ENCODE measurements at places on chromosomes 12 and 14.

DNA sequence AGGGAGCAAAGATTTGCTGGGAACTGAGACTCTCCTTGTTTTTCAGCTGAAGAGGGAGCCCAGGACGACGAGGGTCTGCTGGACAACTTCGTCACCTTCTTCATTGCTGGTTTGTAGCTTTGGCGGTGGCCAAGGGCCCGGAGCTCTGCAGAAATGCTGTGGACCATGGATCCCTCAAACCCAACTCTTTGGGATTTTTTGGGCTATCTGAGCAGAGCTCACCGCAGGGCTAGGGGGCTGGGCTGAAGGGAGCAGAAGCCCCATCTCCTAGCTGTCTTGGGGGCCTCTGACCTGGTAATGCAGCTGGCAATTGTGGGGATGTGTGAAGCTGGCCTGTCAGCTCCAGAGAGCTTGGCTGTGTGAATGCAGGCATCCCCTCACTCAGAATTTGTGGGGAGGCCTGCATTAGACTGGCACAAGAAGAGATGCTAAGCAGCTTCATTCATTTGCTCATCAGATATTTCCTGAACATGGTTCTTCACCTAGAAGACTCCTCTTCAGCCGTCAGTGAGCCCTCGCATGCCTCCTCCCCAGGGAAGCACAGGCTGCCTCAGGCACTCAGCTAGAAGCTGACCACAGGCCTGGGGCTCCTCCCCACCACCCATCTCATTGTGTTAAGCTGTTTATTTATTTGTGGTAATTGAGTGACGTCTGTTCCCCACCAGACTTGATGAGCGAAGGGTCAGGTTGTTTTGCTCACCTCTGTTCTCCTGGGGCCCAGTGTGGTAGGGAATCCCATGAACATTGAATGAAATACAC lies 32.2 kb downstream of the CYP46A1 start:
- DNase-seq = no peak

GRCh38 chr14:89805501-89805900 lies 149.0 kb downstream of the EFCAB11 start:
- DNase-seq = no peak

DNA sequence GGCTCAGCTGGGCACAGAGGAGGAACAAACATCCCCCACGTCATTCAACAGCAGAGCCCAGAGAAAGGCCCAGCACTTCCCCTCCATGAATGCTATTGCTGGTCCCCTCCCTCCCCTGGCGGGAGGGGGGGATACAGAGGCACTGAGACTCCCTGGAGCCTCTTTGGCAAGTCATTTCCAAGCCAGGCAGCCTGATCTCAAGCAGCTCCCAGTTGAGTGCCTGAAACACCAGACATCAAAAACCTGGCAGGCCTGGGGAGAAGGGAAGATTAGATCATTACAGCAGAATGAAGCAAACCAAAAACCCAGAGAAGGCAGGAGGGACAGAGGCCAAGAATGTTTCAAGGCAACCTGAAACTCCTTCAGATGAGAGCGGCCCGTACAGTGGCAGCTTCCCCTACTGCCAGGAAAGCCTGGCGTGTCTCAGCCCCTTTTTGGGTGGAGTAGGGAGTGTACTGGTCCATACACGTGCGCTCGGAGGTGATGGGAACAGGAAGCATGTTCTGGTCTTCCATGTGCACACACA lies 92.1 kb downstream of the LRRC74A start:
- DNase-seq = no peak

DNA sequence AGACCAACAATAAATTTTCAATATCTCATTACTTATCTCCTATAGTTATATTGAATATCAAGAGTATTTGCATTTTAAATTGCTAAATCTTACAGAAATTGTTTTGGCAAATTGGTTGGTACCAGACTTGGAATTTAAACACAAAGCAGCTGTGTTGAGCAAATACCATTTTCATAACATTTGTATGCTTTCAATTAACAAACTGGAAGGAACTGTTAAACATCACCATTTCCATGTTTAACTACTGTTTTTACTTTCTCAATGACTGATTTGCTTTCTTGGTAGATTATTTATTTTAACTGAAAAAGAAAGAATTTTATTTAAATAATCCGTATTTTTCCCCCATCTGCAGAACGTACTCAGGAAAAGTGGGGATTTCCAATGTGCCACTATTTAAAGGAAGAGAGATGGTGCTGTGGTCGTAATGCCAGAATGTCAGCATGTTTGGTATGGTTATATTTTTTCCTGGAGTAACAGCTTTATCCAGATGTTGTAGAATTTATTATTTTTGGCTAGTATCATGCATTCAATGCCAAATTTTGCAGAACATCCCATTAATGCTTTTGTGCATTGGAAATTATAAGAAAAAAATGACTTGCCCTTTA lies 72.3 kb downstream of the METTL25 start:
- no peak for DNase-seq

GRCh38 chr12:122250047-122250446 lies 16.2 kb downstream of the VPS33A start:
- no peak for DNase-seq

DNA sequence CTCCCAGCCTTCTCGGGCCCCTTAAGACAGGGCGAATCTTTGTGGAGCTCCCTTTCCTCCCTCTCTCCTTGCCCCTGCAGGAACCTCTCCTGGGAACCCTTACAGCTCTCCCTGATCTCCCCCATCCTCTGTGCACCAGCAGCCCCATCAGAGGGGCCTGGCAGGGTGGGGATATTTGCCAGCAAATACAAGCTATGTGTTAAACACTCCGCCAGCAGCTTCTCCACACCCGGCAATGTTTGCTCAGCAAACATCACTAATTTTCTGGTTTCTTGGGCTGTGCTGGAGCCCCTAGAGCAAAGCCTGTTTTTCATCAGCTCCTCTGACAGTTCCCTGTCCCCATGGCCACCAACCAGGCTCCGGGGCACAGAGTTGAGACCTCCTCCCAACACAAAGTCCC lies 147.5 kb upstream of the LHX5 start:
- DNase-seq = no peak

DNA sequence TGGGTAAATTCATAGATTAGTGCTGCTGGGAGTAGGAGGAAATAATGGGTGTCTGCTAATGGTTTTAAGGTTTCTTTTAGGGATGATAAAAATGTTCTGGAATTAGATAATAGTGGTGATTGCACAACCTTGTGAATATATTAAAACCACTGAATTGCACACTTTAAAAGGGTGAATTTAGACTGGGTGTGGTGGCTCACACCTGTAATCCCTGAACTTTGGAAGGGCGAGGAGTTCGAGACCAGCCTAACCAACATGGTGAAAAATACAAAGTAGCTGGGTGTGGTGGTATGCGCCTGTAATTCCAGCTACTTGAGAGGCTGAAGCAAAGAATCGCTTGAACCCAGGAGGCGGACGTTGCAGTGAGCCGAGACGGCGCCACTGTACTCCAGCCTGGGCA lies 1.3 kb downstream of the RAD52 start:
- DNase-seq = no peak

DNA sequence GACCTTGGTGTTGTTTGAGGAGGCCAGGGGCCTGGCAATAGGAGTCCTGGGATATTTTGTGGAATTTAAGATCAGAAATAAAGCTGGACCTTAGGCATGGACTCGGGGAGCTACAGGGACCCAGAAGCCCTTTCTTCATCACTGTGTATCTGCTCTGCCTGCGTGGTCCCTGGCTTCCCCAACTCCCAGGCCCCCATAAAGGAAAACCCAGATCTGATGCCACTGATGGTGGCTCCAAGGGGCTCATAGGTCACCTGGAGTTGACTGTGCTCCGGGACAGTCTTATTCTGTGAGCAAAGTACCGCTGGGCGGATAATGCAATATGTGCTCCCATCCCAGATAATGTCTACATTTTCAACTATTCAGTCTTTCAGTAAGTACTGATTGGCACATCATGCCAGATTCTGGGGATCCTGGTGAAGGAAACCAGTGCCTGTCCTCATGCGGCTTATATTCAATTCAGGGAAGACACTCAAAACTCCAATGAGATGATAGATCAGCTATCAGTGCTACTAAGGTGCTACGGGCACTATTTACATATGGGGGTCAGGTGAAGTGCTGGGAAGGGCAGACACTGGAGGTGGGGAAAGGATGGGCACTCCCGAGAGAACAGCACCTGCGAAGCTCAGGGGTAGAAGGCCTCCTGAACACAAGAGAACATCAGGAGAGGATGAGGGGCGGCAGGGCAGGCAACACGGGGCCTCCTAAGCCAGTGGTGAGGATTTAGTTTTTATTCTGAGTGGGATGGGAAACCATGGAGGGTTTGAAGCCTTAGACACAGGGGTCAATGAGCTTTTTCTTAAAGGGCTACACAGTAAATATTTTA lies 5.5 kb upstream of the SELPLG start:
- no peak for DNase-seq

DNA sequence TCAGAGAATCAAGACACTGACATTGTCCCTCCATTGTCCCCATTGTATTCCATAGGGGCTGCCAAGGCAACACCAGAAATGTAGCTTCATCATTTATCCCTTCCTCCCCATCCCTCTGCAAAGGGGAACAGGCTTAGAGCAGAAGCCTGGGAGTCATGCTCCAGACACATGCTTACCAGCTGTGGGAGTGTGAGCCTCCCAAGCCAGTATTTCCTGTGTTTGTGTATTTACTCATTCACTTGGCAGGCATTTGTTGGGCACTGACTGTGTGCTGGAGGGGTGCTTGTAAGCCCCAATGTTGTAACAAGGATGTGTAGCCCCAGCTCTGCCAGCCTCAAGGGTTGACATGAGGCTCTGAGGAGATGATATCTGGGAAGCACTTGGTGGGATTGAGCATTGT lies 46.0 kb upstream of the TCL1A start:
- DNase-seq = no peak

DNA sequence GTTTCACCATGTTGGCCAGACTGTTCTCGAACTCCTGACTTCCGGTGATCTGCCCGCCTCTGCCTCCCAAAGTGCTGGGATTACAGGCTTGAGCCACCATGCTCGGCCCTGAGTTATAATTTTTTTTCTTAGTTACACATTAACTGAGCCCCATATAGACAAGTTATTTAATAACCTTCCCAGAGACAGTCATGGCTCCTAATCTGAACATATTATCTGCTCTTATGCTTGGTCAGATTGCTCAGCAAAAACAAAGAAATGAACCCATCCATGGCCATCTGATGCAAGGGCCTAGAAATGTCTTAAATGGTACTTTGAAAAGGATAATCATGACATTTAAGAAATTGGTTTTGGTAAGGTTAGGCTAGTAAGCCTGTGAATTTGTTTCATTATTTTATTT lies 13.0 kb downstream of the SAMD15 start:
- DNase-seq = no peak

DNA sequence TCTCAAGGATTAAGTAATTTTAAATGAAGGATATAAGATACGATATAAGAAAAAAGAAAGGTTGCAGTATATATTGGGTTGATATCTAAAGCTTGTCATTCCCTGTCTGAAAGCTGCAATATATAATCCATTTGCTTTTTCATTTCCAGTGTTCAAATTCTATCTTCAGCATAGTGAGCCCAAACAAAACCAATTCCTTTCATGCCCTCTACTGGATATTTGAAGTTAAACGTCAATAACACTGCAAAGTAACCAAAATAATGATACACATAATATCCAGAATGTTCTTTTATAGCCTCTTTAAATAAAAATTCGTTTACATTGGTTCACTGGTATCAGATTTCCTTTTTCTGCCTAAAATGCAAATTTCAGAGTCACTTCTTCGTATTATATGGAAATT lies 64.5 kb upstream of the DAAM1 start:
- DNase-seq = no peak

DNA sequence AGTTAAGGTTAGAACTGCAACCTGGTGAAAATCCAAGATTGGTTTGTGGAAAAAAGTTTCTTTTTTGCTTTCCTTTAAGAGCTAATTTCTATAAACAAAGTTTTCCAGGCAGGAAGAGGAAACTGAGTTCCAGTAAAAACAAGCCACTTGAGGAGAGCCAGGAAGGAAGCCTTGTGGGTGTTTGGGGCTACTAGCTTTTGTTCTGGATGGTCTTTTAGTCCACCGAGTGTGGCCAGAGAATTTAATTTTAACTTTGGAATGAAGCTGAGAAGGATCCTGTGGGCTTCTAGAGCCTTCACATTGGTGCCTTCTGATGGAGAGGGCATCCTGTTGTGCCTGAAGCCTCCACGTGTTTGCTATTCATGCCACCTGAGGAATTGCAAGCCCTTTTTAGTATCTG lies 327.9 kb downstream of the C12orf75 start:
- no peak for DNase-seq

- DNase-seq = no peak
These were observed 162.6 kb upstream of the PLEKHG7 start for GRCh38 chr12:92539976-92540781.

- no peak for DNase-seq
These were observed 6.2 kb downstream of the CRACR2A start for GRCh38 chr12:3746758-3747157.

GRCh38 chr12:96094201-96094600 lies 58.8 kb upstream of the LTA4H start:
- DNase-seq = no peak

DNA sequence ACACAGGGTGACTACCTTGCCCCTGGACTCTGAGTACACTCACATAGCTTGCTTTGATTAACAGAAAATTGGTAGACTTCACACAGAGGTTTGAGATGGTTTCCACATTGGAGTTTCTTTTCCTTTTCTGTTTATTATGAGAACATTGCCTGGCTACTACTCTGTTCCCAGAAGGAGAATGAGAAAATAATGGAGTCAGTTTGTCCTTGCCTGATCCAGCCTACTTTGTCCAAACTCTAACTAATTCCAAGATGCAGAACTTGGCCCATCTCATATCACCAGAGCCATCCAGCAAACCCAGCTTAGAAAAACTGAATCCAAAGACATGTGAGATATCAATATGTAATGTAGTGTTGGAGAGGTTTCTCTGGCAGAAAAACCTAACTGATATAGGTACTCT lies 20.4 kb downstream of the TAS2R50 start:
- DNase-seq = no peak

GRCh38 chr14:51327376-51327775 lies 87.3 kb downstream of the TMX1 start:
- no peak for DNase-seq

GRCh38 chr12:91777268-91777992 lies 368.2 kb downstream of the BTG1 start:
- no peak for DNase-seq

DNA sequence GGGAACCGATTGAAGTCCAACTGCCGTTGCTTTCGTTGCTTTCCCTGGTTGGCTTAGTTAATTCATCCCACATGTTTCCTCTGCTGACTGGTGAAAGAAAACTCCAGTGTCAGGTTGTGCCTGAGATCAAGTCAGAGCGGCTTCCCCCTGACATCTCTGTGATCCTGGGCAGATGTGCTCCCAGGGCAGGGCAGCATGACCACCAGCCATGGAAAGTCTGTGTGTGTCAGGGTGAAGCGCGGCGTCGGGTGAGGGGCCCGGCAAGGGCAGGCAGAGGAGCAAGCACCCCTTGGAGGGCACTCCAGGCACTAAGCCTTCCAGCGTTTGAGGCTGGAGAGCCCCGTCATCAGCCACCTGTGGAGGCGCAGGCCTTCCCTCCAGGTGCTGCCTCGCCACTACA lies 54.5 kb upstream of the IGF1 start:
- no peak for DNase-seq

GRCh38 chr12:91833780-91834359 lies 311.8 kb downstream of the BTG1 start:
- DNase-seq = no peak

DNA sequence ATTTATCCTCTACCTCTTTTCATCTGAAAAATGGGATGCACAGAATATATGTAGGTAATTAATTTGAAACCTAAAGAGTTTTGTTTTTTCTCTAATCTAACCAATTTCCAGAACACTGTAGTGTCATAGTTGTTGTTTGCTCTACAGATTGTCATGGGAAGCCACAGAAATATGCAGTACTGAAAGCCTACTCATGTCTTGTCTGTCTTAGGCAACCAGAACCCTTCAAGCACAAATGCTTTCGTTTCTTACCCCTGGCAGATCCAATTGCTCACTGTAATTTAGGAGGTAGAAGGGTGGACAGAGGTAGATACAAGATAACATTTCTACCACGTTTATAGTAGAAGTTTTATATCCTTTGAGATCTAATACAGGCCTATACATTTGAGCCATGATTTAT lies 330.2 kb upstream of the NOVA1 start:
- DNase-seq = no peak
